Hindlimb muscle (tissue), 1 donor: ENCODE measurements at places on chromosomes 5 and 9.

- no peak for DNase-seq
Observed at GRCh38 chr5:116380621-116381020, 194.0 kb downstream of the SEMA6A start.

DNA sequence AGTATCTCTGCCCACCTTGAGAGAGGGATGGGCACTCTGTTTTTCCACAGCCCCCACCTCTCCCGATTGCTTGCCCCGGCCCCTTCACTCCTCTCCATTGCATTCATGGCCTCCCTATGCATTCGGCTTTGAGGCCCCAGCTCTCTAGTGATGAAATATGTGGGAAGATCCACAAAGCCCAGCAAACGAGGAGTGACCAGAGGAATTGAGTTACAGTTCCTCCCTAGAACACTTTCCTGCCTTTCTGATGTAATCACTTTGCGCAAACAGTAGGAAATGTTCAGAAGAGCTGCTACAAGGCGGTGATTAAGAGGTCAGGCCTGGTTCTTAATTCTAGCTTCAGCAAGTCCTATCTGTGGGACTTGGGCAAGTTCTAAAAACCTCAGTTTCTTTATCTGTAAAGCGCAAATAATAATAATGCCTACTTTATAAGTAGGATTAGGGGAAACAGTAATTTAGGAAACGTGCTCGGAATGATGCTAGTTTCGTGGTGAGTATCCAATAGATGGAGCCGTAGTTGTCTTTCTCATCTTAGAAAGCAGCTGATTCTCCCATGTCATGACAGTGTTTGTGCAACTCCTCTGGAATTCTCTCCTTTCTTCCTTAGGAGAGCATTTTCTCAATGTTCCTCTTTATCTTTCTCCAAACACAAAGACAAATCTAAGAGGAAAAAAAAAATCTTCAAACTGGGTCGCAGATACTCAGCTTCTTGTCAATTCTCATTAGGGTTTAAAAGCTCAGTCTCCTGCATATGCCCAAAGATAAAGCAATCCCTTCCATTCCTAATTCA, 99.5 kb upstream of the MSX2 start:
- no peak for DNase-seq

GRCh38 chr5:140340605-140341121, 5.7 kb downstream of the HBEGF start:
- no peak for DNase-seq

DNA sequence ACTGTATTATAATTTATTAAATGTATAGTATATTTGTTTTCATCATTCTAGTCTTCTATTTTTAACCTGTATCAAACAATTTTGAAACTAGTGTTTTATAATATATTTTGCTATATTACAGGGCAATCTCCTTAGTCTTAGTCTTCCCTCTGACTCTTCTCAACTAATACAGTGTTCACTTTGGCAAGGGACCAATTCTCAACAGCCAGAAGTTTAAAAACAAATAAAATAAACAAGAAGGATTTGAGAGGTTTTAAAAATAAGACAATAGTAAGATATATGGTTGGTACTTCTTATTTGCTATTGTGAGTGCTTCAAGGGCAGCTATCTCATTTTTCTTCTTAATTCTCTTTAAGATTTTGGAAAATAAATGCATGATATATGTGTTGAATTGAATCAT, 167.2 kb downstream of the RAB3C start:
- no peak for DNase-seq

DNA sequence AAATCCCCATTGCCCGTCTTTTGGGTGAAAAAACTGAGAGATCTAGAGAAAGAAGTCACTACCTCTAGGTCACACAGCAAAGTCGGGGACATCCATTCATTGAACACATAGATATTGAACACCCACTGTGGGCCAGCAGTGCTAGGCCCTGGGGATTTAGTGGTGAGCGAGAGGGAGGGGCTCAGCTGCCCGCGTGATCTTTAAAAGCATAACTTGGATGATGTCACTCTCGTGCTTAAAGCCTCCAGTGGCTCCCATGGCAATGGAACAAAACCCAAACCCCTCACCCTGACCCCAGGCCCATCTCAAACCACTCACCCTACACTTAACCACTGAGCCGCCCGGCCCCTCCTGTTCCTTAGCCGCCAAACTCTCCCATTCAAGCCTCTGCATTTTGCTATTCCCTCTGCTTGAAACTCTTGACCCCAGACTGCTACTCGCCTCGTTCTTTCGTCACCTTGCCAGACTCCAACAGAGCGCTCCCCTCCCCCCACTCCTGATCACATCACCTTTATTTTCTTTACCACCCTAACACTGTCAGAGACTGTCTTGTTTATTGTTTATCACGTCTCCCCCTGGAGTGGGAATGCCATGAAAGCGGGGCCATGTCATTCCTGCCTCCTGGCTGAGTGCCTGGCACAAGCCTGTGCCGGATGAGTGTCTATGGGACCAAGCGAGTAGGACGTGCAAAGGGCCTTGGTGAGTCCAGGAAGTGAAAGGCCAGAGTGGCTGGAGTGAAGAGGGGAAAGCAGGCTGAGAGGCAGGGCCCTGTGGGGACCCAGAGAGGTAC, 710 bp upstream of the PIP5KL1 start:
- no peak for DNase-seq

- no peak for DNase-seq
Observed at GRCh38 chr5:20555034-20555433, 567.0 kb upstream of the CDH18 start.

DNA sequence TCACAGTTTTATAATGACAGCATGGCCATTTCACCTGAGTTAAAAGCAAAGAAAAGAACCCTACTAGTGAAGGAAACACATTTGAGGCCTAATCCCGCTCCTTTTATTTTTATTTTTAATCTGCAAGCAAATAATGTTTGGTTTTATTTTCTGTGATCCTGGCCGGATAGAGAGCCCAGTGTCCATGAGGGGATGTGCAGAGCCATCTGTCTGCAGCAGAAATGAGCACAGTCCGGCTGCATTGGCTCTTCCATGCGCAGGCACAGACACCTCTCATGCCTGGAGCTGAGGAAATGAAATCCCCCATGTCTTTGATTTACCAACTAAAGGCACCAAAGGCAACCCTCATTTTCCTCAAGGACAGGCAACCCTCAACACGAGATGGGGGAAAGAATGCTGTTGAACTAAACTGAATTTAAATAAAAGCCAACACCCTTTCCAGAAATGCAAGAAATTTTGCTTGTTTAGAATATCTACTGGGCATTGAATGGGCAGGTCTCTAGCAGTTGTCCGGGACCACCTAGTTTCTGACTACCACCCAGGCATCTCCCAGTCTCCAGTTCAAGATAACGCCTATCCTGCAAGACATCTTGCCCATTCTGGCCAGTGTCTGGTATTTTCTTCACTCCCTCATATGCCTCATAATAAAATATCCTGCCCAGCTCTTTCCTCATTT, 47.9 kb upstream of the SEMA6A start:
- DNase-seq = no peak
